ENCODE measurements at places on chromosomes 11 and 22.

DNA sequence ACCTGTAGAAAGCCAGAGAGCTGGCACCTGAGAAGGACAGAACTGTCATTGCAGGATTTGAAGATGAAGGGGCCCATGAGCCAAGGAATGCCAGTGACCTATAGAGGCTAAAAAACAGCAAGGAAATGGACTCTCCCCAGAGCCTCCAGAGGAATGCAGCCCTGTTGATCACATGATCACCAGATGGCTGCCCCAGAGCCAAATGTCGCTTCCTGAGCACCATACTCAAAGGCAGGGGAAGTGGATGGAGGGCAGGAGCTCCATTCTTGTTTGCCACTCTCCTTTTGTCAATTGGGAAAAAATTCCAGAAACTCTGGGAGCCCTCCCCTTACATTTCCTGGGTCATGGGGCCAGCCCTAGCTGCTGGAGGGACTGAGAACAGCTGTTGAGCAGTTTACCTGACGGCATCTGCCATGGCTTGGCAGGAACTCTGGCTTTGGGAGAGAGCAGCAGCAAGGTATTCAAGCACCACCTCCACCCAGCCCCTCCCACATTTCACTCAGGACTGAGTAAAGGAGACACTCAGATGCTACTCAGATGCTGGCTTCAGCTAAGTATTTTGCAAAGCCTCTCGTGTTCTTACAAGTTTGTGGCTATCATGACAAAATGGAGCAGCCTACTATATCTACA, 46.9 kb downstream of the DKK3 start:
- DNase-seq = no peak

- DNase-seq = no peak
Measured at GRCh38 chr11:59510941-59511589, at the start of gene OR4D9. OR4D9 (plus strand) TSS chr11:59511539; CDS start chr11:59514913, 3,374 bp downstream.

DNA sequence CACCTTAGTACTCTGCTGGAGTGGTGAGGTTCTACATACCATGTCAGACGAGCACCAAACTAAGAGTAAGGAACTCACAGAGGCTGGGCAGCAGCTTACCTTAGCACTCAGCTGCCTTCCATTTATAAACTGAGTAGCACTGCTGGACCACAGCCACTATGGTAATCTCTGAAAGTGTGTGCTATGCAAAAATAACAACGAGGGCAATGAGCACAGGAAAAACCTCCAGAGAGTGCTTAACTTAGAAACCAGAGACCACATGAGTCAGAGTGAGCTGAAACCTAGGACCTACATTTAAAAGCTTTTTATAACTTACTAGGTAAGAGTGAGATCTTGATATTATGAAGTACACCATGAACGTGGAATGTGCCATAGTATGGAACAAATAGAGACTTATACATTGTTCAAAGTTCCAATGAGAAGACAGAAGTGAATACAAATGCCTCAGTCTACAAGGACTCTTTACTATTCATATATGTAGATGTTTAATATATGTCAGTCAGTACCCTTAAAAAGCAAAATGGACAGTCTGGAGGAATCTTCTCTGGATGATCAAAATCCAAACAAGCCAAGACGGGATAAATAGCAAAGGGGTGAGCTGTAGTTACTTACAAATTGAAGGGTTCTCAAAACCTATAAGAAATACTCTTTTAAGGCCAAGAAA, 17.2 kb upstream of the CD59 start:
- no peak for DNase-seq

- DNase-seq = no peak
Measured at GRCh38 chr11:39732001-39732400, 1727.5 kb downstream of the LRRC4C start.

GRCh38 chr22:47423861-47424820, 661.7 kb downstream of the TBC1D22A start:
- DNase-seq = no peak

DNA sequence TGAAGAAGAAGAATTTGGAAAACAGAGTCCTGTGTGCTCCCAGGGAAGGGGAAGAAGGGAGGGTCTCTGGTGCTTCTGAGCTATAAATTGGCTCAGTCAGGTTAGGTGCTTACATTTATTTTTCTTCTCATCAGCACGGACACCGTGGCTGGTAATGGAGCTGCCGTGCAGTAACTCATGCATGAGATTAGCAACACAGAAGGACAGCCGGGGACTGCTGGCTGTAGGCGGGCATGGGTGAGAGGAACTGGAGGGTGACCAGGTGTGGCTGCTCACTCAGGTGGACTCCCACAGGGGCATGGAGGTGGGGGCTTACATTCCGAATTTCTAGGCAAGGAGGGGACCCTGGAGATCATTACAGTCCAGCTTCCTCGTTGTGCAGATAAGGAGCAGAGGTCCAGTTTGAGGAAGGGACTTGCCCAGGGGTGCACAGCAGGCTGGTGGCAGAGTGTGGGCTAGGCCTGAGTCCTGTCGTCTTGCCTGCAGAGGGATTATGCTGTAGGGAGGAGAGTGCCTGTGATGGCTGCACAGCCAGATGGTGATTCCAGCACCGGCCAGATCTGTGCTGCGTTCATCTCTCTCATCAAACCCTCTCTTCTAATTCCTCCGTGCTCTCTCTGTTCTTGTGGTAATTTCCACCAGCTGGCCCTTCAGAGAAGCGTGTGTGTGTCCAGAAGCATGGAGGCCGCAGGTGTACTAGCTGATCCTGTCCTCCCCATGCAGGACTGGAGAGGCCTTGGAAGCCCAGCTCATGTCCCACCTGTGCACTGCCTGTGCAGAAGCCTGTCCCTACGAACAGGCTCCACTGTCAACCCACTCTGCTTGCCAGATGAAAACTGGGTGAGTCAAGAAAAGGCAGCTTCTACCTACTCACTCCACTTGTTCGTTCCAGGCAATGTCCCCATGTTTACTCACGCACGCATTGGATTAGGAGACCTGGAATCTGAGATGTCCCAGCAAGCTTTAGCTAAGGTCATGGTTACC, 78.9 kb downstream of the NTM start:
- no peak for DNase-seq

DNA sequence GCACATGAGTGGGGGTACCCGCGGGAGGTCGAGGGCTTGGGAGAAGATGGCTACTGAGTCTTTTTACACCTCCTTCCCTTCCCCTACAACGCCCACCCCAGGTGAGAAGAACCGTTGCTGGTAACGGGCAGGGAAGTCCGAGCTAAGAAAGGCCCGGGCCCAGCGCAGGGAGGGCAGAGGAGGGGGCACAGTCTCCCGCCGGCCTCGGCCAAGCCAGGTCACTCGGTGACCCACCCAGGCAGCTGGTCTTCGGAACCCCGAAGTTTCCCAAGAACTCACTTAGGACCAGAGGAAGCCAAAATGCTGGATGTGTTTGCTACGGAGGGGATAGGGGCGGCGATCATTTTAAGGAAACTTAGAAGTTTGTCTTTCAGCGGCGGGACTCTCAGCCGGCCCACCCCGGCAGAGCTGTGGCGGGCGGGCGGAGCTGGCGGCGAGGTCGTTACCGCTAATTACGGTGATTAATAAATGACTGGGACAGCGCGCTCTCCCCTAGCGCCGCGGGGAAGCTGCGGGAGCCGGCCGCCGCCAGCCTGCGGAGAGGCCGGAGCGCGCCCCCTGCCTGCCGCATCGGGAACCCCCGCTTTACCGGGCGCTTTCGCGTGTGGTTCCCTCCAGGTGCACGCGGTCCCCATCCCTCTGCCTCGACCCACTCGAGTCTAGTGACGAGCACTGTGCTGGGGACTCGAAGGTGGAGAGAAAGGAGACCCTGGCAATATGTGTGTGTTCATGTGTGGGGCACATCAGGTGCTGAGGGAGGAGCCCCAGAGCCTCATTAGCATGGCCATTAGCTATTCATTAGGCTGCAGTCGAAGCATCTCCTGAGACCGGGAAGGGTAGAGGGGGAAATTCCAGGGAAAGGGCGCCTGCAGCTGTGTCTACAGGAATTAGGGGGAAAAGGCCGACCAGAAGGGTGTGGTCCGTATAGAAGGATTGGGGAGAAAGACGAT, 945 bp downstream of the ROBO3 start:
- peak; percentile 51 for DNase-seq

DNA sequence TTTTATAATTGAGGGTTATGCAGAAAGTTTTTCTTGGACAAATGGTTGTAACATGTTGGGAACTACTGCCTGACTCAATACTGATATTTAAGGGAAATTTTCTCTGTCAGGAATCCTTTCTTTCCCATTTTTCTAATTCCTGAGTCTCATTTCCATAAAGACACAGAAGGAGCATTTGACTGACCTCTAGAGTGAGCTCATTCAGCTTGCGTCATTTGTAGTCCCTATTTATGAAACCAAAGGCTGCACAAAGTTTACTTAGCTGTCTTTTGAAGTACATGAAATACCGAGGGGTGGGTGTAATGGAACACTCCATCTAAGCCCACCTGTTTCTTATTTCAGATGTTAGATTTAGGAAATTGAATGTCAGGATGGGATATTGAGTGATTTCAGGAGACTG, 359.5 kb upstream of the C11orf87 start:
- no peak for DNase-seq

- no peak for DNase-seq
Measured at GRCh38 chr11:114133548-114134329, 74.2 kb downstream of the ZBTB16 start.

DNA sequence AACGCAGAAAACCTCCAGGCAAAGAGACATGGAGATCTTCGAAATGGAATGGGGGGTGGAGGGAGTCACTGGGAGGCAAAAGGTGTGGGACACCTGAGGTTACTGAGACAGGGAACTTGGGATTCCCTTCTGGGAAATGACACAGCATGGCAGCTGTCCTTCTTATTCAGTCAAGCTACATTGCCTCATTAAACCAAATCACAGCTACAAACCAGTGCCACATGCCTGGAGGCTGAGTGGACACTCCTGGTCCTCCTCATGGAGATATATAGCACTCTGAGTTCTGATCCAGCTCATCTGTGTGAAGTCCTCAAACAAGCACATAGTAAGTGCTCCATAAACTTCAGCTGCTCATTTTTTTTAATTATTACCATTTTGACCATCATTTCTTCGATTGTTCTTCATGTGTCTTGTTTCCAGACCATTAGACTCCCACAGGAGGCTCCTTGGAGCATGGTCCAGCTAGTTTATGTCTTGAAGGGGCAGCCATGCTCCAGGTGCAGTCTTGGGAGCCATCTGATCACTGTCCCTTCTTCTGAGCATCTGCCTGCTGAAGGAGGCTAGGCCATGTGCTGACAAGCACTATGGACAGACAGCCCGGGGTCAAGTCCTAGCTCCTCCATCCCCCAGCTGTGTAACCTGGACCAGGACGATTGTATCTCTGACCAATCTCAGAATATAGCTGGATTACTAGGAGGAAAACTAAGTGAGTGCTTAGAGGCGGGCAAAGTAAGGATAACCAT, 9.7 kb upstream of the FXYD2 start:
- DNase-seq = no peak

DNA sequence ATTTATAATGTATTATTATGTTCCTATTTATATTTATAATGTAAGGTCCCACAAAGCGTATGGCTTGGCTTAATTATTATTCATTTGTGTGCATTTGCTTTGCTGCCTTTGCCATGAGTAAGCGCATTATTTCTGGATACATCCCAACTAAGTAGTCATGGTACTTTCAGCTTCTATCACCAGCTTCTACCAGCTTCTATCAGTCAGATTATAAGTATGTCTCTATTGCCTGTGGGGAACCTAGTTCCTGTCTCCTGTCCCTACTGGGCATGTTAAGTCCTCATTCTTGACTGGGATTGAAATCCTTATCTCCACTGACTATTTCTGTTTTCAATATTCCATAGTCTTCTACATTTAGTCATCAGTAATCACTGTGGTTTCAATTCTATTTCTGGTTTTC, 33.5 kb upstream of the OR10W1 start:
- no peak for DNase-seq

GRCh38 chr11:15494740-15495139, 380.0 kb downstream of the INSC start:
- no peak for DNase-seq

DNA sequence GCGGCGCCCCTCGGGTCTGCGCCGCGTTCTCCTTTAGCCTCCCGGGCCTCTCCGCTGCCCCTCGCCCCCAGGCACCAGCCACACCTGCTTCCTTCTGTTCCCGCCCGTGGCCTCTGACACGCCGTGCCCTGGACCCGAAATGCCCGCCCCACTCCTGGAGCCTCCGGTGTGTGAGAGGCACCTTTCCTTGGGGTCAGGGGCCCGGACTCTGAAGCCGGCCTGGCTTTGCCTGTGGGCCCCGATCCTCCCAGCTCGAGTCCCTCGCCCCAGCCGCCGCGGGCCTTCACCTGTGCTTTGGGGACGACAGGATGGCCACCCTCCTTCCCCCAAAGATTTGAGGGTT, 661 bp upstream of the CDPF1 start:
- peak; percentile 52 for DNase-seq

- no peak for DNase-seq
Measured at GRCh38 chr11:2508793-2509192, 64.0 kb downstream of the KCNQ1 start.

DNA sequence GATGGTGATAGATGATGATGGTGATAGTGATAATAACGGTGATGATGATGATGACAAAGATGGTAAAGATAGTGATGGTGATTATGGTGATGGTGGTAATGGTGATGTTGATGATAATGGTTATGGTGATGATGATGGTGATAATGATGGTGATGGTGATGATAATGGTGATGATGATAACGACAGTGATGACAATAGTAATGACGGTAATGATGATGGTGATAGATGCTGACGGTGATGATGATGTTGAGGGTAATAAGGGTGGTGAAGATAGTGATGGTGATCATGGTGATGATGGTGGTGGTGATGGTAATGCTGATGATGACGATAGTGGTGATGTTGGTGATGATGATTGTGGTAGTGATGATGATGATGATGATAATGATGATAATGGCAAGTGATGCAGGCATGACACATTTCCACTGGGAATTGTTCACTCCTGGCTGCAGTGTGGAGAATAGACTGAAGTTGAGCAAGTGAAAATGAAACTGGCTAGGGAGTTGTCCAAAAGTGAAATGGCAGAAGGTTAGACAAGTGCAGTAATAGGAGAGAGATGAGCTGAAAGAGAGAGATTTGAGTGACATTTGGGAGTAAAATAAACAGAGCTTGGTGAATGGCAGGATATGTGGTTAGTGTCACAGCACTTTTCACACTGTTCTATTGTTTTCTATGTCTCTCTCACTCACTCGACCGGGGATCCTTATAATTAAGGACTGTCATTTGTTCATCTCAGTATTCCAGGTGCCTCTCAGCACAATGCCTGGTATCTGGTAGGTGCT, 992.5 kb downstream of the OPCML start:
- DNase-seq = no peak

Measured in erythroblast (primary cell).